Gastroesophageal sphincter (tissue), 4 donors: ENCODE measurements at places on chromosomes 5 and 9. TPM values are rescaled to one million over a fixed set of nuclear protein-coding genes. Genes with fewer than 3 reads are reported as not detected.

CARTPT gene
- total RNA-seq, result 2.0 TPM

DNA sequence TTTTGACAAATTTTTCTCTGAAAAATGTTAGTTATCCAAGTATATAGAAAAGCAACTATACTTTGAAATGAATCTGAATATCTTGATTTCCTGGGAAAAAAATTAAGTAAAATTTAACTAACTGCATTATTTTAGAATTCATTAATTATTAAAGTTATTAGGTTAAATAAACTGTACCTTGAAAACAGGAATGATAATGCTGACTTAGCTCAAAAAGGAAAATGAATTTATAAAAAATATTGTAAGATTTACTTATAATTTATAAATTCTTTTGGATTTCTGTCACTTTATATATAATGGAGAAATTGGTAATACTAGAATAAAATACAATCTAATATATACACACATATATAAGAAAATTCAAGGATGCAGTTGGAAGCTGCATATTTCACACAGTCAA is 36.1 kb upstream of the ACOT12 start:
- no peak for ATAC-seq

DNA sequence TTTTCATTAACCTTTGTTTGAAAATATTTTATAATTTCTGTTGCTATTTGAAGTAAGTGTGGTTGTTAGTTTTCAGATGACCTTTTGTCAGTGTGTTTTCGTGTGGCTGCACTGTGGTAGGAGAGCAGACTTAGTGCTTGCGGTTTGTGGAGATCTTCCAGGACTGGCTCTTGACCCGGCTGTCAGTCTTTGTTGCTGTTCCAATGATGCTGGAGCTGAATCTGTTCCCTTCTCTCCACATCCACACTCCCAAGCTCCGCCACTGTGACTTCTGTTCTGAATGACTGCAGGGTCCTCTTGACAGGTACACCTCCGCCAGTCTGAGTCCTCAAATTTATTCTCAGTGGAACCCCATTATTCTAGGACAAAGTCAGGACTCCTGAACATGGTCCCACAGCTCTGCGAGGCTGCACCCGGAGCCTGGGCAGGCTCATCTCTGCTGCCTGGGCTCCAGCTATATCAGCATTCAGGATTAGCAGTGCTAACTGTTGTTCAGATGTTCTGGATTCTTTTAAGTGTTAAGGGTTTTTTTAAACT is 126.0 kb downstream of the WNK2 start:
- no peak for ATAC-seq

DNA sequence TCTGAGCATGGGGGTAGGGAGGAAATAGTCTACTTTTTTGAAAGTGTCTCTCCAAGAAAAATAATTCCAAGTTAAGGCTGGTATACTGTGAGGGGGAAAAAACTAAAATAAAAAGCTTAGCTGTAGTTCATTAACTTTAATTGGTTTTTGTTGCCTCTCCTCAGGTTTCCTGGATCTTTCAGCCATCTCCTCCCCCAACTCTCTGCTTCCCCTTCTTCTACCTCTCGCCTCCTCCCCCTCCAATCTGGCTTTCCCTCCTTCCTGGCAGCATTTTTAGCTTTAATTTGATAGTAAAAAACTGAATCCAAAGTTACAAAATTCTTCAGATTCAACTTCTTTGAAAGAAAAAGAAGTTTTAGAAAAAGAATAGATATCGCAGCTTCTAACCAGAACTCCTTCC is 462.6 kb downstream of the CETN3 start:
- ATAC-seq, result no peak

SOHLH1 gene
- total RNA-seq, result not detected

DNA sequence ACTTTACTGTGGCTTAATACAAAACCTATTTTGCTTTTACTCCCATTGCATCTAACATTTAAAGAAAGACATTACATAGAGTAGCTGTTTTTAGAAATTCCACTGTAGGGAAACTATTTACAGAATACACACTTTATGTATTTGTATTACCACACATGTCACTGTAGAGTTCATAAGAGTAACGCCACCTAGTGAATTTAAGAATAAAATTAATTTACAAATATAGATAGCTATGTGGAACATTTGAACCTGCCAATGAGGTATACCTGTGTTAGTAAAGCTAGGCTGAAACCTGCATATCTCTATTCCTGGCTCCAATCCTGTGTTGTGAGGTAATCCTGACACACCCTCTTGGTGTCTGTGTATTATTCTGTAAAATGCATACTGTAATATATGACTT is 234.4 kb downstream of the MAST4 start:
- ATAC-seq, result no peak

LPAR1 gene
- 27.1 TPM for total RNA-seq

DNA sequence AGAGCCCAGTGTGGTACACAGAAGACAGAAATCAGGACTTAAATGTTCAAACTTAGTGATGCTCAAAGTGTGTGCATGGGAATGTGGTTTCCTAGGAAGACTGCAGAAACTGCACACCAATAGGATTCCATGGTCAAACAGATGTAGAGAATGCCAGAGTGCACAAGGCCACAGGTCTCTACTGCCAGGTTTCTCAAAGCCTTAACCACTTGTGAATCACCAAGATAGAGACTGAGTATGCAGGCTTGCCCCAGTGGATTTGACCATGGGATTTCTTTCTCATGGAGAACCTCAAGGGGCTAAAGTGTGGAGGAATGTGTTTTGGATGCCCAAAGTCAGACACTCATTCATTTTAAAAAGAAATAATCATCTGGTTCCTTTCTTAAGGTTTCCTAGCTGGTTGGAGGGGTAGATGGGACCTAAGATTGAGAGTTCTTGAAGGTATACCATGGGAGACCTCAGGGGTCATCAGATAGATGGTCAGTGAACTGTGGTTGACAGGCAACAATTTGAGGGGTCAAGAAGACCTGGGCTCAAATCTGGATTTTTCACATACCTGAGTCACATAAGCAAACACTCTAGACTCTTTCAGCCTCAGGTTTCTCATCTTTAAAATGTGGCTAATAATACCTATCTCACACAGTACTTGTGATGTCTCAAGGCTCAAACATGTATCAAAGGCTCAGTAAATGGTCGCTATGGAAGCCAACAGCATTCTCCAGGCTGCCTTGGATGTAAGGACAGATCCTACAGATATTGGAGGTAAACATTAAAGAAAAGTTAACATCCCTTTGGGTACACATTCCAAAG is 81.1 kb downstream of the BOD1 start:
- ATAC-seq, result no peak

DNA sequence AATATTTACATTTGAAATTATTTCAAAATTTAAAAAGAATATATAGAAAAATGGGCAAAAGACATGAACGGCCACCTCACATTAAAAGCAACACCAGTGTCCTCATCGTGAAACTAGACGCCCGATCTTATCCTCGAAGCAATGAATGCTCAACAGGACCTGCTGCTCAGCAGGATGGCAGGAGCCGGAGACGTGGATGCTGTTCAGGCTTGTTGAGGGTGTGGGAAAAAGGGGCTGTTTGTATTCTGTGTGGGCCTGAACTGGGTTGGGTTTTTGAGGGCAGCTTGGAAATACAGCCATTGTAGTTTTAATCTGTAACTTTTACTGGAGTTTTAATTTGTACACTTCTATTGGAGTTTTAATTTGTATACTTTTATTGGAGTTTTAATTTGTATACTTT is 20.3 kb downstream of the EXOC3 start:
- ATAC-seq, result no peak

- ATAC-seq, result no peak
These were observed 662.2 kb upstream of the CTNND2 start for GRCh38 chr5:12566441-12566840.

FGF10 gene
- 8.8 TPM for total RNA-seq

DNA sequence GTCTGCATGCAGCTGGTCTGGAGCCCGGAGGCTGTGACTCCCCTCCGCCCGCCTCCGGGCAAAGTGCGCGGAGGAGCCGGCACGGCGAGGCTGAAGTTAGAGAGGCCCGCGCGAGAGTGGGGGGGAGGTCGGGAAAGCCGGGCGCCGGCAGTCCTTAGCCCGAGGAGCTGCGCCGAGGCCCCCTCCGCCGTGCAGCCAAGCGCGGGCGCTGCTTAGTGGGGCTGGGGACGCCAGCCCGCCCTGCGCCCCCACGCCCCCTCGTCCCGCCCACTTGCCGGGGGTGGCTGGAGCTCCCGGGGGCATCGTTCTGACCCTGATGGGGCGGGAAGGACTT is 403 bp downstream of the NINJ1 start:
- peak; percentile 73 for ATAC-seq

PPP3R2 gene
- total RNA-seq, result not detected

DNA sequence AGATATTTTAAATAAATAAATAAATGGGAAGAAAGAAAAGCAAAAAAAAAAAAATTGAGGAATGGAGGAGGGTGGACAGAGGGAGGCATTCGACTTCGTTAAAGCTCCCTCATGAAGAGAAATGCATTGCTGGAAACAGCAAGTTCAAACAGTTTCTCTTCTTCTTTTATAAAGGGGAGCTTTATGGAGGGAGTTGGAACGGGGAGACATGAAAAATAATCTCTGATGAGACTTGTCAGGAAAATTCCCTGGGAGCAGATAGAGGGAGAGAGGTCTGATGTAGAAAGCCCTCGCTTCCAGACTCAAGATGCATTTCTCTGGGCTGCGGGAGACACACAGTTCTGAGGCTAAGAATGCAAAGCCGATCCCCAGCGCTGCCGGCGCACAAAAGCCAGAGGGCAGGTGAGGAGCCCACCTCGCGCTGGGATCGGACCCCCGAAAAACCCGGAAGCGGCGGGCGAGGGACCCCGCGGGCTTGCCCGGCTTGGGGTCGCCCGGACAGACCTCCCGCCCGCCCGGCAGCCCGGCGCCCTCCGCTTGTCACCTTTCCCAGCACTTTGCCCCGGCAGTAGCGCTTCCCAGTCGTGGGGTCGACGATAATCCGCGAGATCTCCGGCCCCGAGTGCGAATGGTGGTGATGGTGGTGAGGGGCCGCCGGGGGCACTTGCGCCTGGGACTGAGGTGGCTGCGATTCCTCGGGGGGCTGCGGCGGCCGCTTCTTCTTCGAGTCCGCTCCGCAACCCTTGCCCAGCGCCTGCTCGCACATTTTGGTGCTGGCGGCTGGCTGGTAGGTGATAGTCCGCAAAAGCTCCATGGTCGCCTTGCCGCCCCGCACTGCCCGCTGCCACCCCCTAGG is 512 bp downstream of the PLK2 start:
- no peak for ATAC-seq

RPL37 gene
- total RNA-seq, result 115 TPM

CTNND2 gene
- 1.8 TPM for total RNA-seq
